ENCODE measurements at places on chromosomes 12 and 14. TPM values are rescaled to one million over a fixed set of nuclear protein-coding genes. Genes with fewer than 3 reads are reported as not detected.

The LRP1-AS gene
- not detected for polyA plus RNA-seq

The CLEC1B gene
- polyA plus RNA-seq, result not detected

The SLC6A15 gene
- not detected for polyA plus RNA-seq

The FBLN5 gene
- polyA plus RNA-seq, result 229 TPM

The SDR39U1 gene
- 59.4 TPM for polyA plus RNA-seq

The TXNDC16 gene
- 2.4 TPM for polyA plus RNA-seq

The SLC22A17 gene
- polyA plus RNA-seq, result 9.5 TPM

The STON2 gene
- 0.33 TPM for polyA plus RNA-seq

The KRT71 gene
- polyA plus RNA-seq, result not detected

The TPH2 gene
- polyA plus RNA-seq, result not detected
